ENCODE measurements at places on chromosomes 3 and 15. TPM values are rescaled to one million over a fixed set of nuclear protein-coding genes. Genes with fewer than 3 reads are reported as not detected.
A peak's percentile ranks its signal among the peaks of the same experiment; 100 is the strongest.

DNA sequence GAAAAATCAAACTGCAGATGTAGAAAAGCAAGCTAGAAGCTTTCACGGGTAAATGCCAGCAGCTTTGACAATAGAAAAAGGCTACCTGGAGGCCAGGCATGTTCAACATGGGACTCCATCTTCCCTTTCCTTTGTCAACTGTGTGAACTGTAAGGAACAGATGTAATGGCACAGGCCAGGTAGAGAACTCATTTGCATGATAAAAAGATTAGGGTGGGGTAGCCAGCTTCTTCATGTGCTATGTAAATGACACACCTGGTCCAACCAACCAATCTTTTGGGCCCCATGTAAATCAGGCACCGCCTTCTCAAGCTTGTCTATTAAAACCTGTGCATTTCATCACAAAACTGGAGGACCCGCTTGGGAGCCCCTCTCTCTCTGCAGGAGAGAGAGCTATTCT lies 686.5 kb upstream of the GOLIM4 start:
- DNase-seq: no peak

The CAV3 gene
- polyA plus RNA-seq: not detected

- DNase-seq: no peak
Observed at GRCh38 chr3:194312186-194312742, 38.9 kb downstream of the CPN2 start.

The ZNF197 gene
- polyA plus RNA-seq: 10.6 TPM

The CAMKV gene
- 28.5 TPM for polyA plus RNA-seq

- no peak for DNase-seq
Observed at GRCh38 chr3:54631516-54632325, 296.1 kb downstream of the LRTM1 start.

DNA sequence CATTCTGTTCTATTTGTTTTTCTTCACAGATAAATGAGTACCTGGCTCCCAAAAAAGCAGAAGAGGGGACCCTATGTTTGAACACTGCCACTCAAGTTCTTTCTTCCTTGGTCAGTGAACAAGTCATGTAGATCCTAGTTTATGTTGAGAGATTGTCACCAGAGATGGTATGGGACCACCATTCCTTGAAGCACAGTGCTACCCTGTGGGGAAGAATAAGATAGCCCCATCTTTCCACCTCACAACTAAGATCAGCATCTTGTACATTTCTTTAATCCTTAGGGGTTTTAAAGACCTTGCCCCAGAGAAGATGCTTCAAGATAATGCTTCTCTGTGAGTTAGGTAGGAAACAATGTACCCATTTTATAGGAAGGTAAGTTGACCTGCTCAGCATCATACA lies 233.5 kb upstream of the WNT5A start:
- DNase-seq: no peak

- no peak for DNase-seq
Observed at GRCh38 chr3:97430601-97431000, 334.0 kb upstream of the ARL6 start.

The NPAP1 gene
- not detected for polyA plus RNA-seq

The SAXO2 gene
- 3.0 TPM for polyA plus RNA-seq

The GOLGB1 gene
- 8.3 TPM for polyA plus RNA-seq

- no peak for DNase-seq
Observed at GRCh38 chr3:52401551-52401950, 43.4 kb downstream of the SEMA3G start.

- DNase-seq: no peak
Observed at GRCh38 chr15:86009727-86010126, 69.9 kb upstream of the AGBL1 start.

DNA sequence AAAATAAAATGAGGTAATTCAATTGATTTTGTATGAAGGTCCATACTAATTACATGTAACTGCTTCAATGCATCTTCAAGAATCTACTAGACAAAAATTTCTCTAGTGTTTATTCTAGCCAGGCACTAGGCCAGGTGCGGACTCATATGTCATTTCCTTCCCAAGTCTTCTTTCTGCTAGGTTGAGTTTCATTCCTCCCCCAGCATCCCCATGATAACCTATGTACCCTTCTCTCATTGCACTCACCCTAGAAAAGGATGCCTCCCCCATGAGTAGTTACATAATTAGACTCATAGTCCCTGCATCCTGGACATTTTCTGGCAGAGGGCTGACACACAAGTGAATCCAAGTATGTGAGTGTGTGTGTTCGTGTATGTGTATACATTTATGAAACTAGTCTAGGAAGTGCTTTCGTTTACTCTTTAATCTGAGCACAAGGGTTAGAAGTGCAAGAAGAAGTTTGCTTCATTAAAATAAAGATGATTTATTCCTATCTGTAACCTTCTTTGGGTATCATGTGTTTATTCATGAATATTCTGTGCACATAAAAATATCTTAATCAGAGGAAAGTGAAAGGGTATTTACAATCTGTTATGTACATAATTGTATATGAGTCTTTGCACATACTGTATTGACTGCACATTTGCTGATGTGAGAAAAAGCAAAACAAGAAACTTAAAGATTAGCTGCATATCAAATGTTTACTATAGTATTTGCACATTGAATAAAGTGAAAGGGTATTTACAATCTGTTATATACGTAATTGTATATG lies 585.6 kb upstream of the ZNF717 start:
- DNase-seq: no peak

DNA sequence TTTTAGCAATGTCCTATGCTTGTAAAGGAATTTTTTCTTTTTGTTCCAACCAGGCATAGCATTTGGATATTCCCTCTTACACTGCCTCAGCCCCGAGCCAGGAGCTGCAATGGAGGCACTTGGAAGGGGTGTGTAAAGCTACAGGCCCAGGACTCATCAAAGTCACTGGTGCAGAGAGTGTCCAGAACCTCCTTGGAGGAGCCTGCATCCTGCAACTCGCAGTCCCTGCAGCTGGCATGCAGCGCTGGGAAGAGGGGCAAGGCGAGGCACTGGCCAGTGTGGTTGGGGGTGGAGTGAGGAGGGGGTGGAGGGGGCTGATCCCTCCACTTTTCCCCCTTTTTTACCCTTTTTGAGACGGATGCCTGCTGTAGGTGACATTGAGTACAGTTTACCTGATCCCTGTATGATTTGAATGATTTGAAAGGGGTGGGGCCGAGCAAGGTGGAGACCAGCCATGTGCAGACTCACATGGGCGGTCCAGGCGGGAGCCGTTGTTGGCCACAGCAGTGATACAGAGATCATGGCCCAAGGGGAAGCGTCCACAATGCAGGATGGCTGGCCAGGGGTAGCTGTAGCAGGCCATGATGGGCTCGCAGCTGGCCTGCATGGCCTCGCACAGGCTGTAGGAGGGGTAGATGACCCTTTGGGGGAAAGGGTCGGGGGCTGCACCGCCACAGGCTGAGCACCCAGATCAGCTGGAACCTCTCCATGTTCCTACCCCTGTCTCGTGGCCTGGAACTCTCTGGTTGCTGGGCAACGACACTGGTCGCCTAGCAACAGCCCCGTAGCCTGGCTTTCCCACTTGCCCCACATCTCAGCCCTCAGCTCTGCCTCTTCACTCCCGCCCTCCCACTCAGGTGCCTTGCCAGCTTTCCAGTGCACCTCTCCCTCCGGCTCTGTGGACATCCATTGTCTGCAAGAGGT lies 7.9 kb downstream of the P4HTM start:
- DNase-seq: peak; percentile 90

GRCh38 chr3:132288357-132288756 lies 28.9 kb upstream of the ACP3 start:
- no peak for DNase-seq

The STRIT1 gene
- polyA plus RNA-seq: not detected

The ENTPD3 gene
- 2.6 TPM for polyA plus RNA-seq

- DNase-seq: no peak
Observed at GRCh38 chr15:70415398-70415797, 317.7 kb upstream of the TLE3 start.

The SKIL gene
- polyA plus RNA-seq: 2.4 TPM

DNA sequence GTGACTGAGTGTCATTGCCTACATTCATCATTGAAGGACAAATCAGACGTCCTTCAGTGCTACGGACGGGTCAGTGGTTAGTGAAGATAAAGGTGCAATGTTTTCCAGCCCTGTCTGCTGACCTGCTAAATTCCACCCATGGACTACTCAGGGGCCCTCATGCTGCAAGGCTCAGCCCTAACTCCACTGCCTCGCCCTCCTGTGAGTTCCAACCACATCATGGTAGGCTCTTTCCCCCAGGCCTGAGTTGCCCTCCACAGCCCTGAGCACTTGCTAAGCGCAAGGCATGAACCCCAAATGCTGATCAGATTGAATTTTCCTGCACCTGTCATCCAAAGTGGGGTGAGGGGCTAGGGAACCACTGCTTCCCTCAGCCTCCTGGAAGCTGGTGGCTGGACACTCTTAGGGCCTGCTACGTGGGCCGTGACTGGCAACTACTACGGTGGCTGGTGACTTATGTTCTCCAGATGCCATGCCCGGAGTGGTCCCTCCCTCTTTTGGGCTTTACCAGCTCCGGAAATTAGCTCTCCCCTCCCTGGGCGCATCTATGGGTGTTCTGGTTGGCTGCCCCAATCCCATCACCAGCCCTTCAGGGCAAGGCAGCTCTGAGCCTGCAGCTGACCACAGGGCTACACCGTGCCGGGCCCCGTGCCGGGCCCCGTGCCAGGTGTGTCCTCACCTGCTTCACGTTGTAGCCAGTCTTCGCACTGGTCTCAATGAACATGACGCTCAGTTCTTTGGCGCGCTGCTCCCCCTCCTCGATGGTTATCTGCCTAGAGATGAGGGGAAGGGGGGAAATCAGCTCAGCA lies 32.1 kb downstream of the SRPRB start:
- no peak for DNase-seq

- no peak for DNase-seq
Observed at GRCh38 chr3:98013411-98014267, 21.5 kb downstream of the GABRR3 start.

DNA sequence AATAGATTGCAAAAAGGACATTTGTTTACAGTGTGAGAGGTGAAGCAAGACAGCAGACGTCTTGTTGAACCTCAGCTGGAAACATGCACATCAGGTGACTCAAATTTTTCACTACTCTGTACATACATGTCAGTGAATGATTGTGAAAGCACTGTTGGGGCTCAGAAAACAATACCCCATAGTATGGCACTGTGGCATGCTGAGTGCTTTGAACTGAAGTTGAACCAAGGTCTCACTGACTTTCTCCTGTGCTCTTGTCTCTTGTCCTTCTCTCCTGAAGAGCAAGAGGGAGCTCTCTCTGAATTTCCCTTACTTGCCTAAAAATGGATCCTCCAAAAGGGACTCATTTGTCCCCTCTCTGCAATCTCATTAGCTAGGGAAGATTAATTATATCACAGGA lies 24.5 kb upstream of the NEDD4 start:
- no peak for DNase-seq

DNA sequence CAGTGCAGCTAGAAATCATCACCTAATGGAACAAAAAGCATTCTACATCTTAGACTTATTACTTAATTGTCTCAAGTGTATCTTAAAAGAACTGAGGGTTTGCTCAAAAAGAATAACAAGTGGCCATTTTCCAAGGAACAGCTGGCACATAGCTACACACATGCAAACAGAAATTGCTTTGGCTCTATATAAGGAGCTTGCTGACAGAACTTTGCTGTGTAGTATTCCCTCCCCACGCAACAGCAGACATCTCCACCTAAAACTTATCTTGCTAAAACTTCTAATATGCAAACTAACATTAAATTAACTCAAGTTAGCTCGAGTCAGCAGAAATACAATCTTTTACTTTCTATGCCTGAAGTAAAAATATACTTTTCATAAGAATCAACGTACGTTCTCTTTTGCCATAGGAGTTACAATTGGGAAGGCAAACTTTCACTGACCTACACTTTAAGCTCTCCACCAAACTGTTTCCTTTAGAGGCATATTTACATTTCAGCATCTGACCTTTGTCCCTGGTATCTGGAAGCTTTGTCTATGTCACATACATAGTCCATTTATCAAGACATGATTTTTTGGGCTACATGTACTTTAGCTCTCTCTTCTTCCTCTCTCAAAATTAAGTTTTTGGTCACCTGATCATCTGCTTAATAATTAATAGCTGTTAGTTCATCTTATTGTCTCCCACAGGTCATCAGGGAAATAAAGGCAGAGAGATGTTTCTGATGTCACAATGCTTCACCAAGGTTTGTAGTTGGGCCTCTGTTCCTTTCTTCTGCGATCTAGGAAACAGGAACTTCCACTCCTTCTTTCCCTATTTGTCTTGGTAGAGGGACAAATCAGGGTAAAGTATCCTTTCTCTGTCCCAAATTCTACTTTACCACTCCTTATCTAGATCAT lies 163.4 kb upstream of the AGTR1 start:
- DNase-seq: no peak

The SNAPC5 gene
- 23.9 TPM for polyA plus RNA-seq

DNA sequence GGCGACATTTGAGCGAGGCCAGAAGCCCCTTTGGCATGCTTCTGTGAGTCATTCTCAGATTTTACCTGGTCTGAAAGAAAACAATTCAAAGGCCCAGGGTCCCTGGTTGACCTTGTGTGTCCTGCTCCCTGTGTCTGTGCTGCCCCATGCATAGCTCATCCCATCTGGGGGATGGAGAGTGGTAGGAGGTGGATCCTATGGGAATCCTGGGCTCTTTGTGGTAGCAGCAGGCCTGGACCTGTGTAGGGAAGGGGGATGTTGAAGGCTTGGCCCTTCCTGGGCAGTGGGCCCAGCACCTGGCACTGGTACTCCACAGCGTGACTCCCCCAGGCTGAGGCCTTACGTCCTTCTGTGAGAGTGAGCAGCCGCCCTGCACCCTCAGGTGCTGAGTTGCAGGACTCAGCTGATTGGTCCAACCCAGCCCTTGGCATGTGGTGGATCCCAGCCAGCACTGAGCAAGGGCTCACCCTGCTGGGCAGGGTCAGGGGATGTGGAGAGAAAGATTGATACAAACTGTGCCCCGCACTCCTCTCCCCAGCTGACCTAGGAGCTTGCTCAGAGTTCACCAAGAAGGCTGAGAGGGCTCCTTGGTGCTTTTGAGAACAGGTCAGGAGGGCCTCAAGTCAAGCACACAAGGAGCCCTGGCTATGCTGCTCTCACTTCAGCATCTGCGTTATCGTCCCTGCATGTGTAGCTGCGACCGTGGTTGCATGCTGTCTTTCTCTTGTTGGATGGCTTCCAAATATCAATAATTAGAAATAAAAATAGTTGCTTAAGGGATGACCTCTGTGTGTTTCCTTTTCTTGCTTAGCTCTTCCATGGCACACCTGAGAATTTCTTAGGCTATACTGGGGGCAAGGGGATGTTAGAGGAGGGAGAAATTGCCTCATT lies 21.4 kb upstream of the JMJD7 start:
- DNase-seq: no peak

DNA sequence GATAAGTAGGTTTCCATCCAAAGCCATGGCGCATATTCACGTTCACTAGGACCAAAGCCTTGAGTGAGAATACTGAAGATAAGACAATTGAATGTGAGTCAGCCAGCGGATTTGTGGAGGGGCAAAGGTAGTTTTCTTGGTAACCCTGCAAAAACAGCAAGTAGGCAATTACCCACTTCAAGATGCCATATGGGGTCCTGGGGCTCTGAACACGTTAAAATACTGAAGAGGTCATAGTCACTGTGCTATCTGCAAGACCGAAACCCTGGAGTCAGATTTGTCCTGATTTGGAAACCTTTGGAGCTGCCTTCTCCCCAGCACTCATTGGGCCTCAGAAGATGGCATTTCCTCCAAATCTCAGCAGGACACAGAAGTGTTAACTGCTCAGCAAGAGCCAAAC lies 646.9 kb upstream of the LMCD1 start:
- DNase-seq: no peak

The PPIP5K1 gene
- polyA plus RNA-seq: 28.1 TPM
